ENCODE measurements at places on chromosomes 6 and 20.

GRCh38 chr6:109521080-109521479, 38.1 kb upstream of the ZBTB24 start:
- DNase-seq: no peak

DNA sequence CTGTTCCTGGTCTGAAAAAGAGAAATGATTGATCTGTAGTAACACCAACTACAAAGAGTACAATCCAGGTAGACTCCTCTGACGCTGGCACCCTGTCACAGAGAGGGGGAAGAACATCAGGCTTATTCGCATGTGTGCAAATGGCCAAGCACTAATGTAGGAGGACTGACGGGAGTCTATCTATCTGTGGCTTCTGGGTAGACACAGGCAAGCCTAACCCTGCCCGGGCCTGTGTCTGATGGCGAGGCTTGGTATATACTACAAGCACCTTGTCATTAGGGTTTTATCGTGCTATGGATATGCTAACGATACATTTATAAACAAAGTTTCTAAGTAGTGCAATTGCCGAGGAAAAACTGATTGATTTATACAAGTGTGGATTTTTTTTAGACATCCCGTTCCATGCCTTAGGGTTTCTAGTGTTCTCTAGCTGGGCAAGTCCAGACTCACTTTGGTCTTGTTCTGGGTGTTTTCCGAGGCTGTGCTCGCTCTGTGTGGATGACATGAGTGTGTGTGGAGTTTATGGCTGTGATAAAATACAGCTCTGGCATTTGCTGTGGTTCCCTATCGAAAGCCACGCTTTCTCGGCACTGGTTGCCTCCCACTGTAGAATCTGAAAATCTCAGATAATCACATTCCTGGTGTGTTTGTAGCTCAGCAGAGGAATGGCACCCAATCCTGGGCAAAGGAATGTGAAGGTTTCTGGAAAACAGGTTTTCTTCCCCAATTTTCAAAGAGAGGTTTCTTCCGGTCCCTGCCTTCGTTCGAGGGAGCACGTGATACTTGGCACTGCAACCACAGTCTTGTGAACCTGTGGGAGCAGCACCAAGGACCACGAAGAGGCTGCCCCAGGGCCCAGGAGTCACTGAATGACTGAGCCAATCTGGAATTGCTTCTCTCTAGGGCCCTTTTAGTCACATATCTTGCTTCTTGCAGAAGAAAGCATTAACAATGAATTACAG, 67.5 kb upstream of the EDN1 start:
- DNase-seq: no peak

DNA sequence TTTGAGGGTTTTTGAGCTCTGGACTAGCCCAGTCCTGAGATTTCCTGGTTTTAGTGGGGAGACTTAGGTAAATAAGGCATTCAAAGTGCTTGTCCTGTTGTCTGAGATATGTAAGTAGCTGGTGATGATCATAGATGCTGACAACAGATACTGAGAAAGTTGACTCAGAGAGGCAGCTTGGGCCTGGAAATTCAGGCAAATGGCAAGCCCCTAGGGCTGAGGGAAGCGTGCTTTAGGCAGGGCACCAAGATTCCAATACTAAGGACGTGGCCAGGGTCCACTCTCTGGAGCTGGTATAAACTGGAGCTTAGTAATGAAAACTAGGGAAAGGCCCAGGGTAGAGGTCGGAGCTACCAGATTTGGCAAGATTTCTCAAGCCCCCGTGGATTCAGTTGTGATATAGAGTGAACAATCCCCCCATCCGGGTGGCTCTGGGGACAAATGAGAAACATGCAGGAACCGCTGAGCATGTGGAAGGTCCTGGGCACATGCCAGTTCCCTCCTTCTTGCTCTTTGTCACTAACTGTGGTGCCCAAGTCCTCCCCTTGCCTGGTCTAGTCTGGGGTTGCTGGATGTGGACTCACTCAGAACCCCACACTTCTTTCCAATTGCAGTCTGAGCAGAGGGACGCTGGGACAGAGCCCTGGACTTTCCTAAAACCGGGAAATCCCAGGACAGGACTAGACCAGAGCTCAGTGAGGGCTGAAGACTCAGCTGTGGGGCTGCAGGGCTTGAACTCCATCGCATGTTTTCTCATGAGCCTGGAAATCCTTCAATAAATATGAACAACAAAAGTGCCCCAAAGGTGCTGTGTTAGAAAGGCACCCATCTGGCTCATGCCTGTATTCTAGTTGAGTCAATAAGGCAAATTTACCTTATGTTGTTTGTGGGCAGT, 10.3 kb downstream of the SLC22A3 start:
- no peak for DNase-seq

GRCh38 chr6:7124636-7125035, 16.9 kb downstream of the RREB1 start:
- no peak for DNase-seq

- no peak for DNase-seq
Measured at GRCh38 chr6:100257793-100258395, 206.8 kb downstream of the SIM1 start.

DNA sequence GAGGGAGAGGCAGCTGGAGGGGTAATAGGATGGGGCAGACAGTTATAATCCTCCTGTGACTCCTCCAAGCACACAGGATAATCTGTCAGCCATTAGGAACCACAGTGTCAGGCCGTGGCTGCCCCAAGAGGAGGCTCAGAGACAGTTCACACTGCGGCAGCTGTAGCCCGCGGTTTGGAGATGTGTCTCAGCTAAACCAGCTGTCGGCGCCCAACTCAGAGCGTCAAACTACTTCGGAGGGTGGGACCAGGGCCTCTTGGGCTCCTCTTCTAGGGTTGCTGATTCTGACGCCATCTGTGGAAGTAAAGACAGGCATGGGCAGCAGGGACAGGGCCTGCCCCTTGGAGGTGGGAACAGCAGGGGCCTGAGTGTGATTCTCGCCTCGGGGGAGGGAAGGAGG, 309.8 kb downstream of the CDC5L start:
- no peak for DNase-seq

DNA sequence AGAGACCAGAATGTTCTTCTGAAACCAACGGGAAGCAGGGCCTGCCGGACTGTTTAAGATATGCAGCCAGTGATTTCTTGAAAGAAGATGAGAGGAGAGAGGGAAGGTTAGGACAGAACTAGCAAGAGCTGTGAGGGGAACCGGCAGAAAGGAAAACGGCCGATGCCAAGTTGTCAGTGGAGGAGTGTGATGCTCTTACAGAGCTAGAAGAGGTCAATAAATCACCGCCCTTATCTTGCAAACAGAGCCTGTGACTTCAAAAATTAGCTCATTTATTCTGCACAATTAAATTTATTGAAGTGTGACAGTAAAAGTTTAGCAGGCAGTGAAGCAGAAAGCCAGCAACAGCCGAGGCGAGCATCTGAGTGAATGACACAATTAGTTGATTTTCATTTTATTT, 509.5 kb upstream of the ID4 start:
- no peak for DNase-seq

GRCh38 chr20:39857187-39857586, 831.8 kb downstream of the MAFB start:
- no peak for DNase-seq

GRCh38 chr6:25050356-25050755, 114.6 kb upstream of the RIPOR2 start:
- peak; percentile 64 for DNase-seq

DNA sequence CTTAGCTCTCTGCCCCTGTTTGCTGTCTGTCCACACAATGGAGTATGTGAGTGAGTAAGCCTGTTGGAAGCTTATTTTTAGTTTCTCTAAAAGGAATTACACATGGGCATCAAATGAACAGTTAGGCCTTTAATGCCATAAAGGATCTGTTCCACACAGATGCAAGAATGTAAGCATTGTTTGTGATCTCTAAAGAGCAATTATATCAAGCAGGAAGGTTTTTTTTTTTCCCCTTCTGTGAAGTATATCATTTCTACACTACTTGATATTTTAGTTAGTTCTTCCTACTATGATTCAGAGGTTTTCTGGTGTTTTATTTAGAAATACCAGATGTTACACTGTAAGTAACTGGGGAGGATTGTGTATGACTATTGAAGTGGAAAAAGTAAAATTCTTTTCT, 627.5 kb downstream of the COL12A1 start:
- no peak for DNase-seq

DNA sequence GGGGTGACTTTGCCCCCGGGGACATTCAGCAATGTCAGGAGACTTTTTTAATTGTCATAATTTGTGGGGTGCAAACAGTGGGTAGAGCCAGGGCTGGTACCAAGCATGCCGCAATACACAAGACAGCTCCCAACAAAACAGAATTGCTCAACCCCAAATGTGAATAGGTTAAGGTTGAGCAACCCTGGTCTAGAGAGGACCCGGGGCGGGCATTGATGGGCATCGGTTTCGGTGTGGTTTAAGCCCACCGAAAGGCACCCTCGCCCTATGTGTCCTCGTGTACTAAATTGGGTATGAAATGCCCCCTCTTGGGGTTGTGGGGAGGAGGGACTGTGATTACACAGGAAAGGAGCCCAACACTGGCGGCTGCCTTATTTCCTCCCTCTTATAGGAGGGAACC, 36.0 kb downstream of the KIAA1755 start:
- DNase-seq: no peak

DNA sequence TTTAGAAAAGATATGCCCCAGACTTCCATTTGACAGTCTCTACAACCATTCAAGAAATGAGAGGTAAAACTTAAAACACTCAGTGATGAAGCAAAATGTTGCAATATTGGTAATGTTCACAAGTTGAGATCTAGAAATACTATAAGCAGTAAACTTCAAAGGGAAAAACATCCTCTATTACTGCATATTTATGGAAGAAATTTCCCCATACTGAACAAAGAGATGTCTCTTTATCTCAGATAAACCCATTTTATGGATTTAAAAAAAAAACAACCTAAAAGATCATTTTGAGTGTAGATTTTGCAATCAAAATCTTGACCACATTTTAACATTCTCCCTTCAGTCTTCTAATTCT, 177.8 kb upstream of the TAB2 start:
- no peak for DNase-seq

- no peak for DNase-seq
Measured at GRCh38 chr20:38194971-38195504, 30.0 kb upstream of the TGM2 start.

DNA sequence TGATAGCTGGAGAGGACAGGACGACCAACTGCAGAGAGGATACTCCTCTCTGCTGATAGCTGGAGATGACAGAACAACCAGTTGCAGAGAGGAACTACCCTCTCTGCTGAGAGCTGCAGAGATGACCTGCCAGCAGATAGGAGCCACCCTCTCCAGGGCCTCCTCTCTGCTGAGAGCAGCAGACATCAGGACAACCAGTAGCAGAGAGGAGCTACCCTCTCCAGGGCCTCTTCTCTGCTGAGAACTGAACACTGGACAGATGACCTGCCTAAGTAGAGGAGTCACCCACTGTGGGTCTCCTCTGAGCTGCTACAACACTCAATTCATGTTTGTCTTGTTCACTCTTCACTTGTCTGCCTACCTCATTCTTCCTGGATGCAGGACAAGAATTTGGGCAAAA, 27.3 kb upstream of the ZBTB24 start:
- no peak for DNase-seq

DNA sequence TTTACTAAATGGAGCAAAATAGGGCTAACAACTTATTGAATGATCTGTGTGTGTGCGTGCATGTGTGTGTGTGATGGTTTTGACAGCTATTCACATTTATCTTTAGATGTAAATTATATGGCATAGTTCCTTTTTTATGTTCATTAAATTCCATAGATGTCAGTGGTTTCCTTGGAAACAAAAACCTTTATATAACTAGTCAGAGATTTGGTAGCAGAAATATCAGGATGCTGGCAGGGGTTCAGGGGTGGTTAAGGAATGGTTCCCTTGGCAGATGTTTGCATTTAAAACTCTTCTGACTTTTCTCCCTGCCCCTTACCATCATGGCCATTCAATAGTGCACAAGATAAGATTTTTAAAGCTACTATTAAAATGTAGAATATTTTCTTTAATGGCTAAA, 256.6 kb downstream of the PLCB1 start:
- no peak for DNase-seq

- peak; percentile 9 for DNase-seq
Measured at GRCh38 chr6:30219244-30219643, 6.0 kb upstream of the TRIM26 start.

DNA sequence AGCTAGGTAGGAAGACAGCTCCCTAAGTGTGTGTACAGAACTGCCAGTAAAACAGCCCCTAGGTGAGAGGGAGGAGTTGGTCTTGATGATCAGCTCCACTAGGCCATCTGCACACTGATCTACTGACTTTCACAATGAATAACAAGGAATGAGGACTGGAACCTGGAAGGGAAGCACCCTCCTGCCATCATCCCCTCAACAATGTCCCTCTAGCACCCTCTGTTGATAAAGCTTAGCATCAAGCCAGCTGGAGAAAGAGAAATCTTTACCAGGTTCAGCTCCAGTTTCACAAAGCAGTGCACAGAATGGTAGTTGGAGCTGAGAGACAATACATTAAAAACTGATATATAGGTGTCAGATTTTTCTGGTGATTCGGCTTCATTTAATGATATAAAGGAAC, 57.2 kb upstream of the IRAK1BP1 start:
- DNase-seq: no peak

DNA sequence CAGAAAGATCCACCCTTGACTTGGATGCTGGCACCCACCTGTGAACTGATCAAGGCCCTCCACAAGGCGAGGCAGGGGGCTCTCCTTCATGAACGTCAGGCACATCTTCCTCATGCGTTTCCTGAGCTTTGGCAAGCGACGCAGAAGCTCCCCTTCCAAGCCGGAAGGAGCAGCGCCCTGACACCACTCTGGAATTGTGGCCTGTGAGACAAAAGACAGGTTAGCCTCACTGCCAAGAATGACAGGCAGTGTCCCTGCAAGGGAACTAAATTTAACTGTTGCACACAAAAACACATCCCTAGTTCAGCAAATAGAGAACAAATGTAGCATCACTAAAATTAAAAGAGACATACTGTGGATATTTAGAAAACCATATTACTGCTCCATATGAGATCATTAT, 42.0 kb upstream of the LYRM2 start:
- no peak for DNase-seq

DNA sequence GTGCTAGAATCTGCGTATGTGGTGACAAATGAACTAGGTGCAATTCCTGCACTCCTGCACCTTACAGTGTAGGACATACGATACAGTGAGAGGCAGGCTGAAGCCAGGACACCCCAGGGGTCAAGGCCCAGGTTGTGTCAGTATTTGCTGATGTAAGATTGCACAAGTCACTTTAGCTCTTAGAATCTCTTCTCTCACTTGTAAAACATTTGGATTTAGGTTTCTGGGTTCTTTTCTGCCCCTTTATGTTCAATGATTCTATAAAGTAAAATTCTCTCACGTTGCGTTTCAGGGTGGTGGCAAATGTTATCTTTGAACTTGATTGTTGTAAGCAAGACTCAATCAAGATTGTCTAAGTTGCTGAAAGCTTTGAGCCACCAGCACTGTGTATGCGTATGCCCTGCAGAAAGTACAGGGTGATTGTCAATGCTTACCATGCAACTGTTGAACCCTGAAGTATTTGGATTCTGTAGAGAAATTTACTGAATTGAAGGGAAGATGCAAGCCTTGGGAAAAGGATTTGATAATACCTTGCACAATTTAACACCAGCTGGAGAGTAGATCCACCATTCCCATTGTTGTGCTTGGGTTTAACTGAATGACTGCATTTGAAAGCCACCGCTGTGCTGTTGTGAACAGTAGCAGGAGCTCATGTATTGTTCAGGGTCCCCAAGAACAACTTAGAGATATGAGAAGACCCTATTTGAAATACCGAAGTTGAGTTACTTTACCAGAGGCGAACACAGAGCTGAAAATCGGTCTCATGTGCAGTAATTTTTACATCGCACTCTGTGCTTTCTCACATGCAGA, 106.1 kb upstream of the CITED2 start:
- no peak for DNase-seq

Data from DMS 273 treated with DMSO at 0.1 percent for 48 hours (cell line).